ENCODE measurements at places on chromosomes 2 and 18. TPM values are rescaled to one million over a fixed set of nuclear protein-coding genes. Genes with fewer than 3 reads are reported as not detected.

FZD7 gene
- 10.7 TPM for total RNA-seq

DES gene
- total RNA-seq = 28.5 TPM

TEKT4 gene
- 0.22 TPM for total RNA-seq

TMEM131 gene
- 28.6 TPM for total RNA-seq

MC5R gene
- total RNA-seq = not detected

IL36G gene
- not detected for total RNA-seq

CIAO1 gene
- 132 TPM for total RNA-seq

TMEM163 gene
- total RNA-seq = 4.7 TPM

CFAP221 gene
- 13.1 TPM for total RNA-seq

PIEZO2 gene
- 13.8 TPM for total RNA-seq

Measured in thyroid gland (tissue), 4 donors.